ENCODE measurements at places on chromosomes 13 and 19. TPM values are rescaled to one million over a fixed set of nuclear protein-coding genes. Genes with fewer than 3 reads are reported as not detected.

GRCh38 chr19:19170053-19170872, at the start of gene MEF2B:
TSS of gene MEF2B (minus strand) at chr19:19170263. CDS start at chr19:19150735, 19,528 bp downstream.
- DNase-seq: peak; percentile 40

DNA sequence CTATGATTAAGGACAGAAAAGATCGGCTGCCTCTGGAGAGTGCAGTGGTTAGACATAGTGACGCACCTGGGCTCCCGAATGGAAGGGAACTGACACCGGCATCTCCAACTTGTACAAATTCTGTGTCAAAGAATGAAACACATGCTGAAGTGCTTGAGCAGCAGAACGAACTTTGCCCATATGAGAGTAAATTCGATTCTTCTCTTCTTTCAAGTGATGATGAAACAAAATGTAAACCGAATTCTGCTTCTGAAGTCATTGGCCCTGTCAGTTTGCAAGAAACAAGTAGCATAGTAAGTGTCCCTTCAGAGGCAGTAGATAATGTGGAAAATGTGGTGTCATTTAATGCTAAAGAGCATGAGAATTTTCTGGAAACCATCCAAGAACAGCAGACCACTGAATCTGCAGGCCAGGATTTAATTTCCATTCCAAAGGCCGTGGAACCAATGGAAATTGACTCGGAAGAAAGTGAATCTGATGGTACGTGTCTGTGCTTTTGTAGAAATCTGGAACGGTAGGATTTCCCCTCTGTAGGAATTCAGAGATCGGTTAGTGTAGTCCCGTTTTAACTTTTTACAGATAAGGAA, 16.9 kb downstream of the ERCC5 start:
- DNase-seq: no peak

- no peak for DNase-seq
These were observed 4.1 kb downstream of the TECR start for GRCh38 chr19:14533450-14533849.

GRCh38 chr13:110713981-110714796, 689 bp downstream of the ING1 start:
- no peak for DNase-seq

DNA sequence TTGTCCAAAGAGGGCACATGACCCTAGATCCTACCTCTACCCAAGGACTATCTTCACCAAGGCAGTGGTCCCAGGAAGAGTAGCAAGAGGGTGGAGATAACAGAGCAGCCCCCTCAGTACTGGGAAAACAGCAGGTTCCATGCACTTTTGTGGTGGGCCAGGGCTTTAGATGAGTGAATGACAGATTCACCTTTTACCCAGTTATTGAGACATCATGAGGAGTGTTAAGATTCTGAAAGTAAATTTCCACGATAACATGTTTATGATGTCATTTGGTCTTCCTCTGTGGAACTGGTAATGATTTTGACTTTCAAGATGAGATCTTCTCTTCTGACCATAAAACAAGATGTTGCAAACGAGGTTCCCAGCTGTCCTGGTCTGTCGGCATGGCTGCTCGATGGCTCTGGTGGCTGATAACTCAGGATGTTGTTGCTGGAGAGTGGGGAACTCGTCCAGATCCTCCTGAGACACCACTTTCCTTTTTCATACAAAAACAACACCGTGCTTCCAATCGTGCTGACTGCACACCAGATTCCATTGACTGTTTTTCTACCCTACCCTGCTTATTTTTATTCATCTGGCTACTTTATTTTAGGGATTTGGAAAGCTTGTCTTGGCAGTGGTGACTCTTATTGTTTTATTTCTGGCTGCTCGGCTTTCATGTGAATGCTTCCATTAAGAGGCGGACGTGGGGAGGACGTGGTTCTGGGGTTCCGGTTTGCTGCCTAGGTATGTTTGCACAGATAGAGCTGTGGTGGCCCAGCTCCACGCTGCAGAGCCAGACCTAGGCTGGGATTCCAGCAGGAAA, 88.5 kb downstream of the LRCH1 start:
- no peak for DNase-seq

DNA sequence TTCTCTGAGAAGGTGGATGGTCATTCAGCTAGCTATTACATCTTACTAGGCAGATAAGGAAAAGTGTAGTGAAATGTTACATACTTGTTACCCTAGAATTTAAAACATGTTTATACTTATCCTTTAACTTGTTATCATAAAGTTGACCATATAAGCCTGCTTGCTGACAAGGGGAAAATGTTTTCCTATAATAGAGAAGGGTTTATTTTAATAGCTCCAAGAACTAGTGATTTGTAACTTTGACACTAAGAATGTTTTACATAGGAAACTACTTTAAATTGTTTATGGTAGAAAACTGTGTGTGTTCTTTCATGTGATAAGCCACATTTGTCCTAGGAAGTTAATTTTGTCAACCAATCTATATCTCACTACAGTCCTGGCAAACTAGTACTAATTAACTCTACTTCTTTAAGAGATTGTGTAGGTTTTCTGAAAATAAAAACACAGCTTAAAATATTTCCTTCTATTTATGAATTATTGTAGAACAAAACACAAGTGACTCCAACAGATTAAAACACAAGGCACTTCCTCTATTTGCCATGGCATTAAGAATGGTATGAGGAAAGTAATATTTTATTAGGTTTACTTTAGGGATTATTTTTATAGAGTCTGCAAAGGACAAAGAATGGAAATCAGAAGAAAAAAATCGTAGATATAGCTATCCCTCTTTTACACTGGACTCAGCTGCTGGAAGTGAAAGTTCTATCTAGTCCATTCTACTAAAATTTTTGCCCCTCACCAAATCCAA, 233.3 kb upstream of the NBEA start:
- DNase-seq: no peak

- no peak for DNase-seq
These were observed 692.8 kb upstream of the SGCG start for GRCh38 chr13:22487932-22488331.

- no peak for DNase-seq
These were observed 3.4 kb downstream of the CADM4 start for GRCh38 chr19:43636121-43636683.

DNA sequence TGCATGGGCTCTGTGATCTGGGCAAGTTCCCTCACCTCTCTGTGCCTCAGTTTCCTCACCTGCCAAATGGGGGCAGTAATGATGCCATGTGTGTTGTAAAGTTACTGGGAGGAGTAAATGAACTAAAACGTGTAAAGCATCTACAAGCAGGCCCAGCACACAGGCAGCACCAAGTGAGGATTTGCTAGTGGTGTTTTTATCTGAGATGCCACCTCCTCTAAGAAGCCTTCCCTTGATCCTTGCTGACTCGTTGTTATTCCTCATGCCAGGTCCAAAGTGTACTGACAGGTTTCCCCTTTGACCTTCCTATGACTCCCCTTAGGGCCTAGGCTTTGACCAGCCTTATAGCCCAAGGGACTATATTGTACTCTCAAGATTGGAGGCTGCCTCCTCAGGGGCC, 1.5 kb upstream of the UQCRFS1 start:
- DNase-seq: no peak

- DNase-seq: no peak
These were observed 255.8 kb upstream of the DACH1 start for GRCh38 chr13:72122661-72123255.

URAD gene
- polyA plus RNA-seq: not detected

ALKBH7 gene
- polyA plus RNA-seq: 37.5 TPM

Data from right renal cortex interstitium (tissue), 3 donors.